ENCODE measurements at places on chromosomes 3 and 15. TPM values are rescaled to one million over a fixed set of nuclear protein-coding genes. Genes with fewer than 3 reads are reported as not detected.

Gene P2RY12
- total RNA-seq: not detected

Gene SLC51B
- total RNA-seq: not detected

Gene SGO1
- 37.4 TPM for total RNA-seq

Gene STRIT1
- total RNA-seq: not detected

Gene ABCC5
- 13.3 TPM for total RNA-seq

DNA sequence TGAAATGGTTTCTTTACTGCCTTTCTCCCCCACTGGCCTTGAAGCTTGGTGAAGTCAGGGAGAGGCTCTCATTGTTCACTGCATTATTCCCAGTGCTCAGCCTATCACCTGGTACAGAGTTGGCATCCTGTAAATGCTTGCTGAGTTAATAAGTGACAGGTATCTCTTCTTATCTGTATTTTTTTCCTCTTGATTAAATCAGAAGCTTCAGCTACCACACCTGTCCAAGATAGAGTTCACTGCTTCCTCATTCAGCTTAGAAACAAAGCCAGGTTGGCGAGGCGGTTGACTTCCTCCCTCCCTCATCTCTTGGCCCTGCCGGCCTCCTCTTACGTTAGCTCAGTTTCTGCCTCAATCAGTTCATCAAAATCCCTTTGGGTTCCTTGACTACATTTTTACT, 142.8 kb downstream of the LIPC start:
- no peak for DNase-seq
- H3K4me3 ChIP-seq: no peak overlapping the region
- no peaks in the 10 kb centered on the region for H3K27me3 ChIP-seq
- no peaks in the 10 kb centered on the region for H3K36me3 ChIP-seq
- no peak overlapping the region for H3K27ac ChIP-seq
- H3K4me1 ChIP-seq: no peaks in the 10 kb centered on the region

DNA sequence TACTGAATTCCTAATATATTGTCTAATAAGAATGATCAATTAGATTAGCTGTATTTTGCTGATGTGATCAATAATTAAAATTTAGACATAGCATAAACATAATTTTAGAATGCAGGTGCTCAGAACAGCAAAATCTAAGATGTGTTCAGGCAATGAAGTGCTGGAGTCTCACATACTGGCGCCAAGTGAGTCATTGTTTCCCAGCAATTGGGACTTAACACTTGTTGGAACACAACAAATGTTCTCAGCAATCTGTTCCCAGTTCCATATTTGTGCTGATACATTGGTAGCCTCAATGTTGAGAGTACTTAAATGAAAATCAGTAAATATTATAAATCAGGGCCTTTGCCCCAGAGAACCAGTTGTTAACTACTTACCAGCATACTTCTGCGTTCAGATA, 619.0 kb downstream of the ROBO1 start:
- H3K27ac ChIP-seq: no peak overlapping the region
- DNase-seq: no peak
- H3K4me3 ChIP-seq: no peak overlapping the region
- no peaks in the 10 kb centered on the region for H3K4me1 ChIP-seq

GRCh38 chr3:10508619-10509260, 3.4 kb upstream of the ATP2B2 start:
- H3K27me3 ChIP-seq: peaks cover 15% of the 10 kb centered on the region
- no peak overlapping the region for H3K4me3 ChIP-seq
- no peak overlapping the region for H3K27ac ChIP-seq
- DNase-seq: no peak

GRCh38 chr3:147395899-147396711, 10.2 kb downstream of the ZIC4 start:
- H3K4me3 ChIP-seq: no peak overlapping the region
- H3K4me1 ChIP-seq: peaks cover 3% of the 10 kb centered on the region
- peaks cover 17% of the 10 kb centered on the region for H3K36me3 ChIP-seq
- DNase-seq: no peak
- peaks cover 62% of the 10 kb centered on the region for H3K27me3 ChIP-seq

- H3K4me3 ChIP-seq: no peak overlapping the region
- H3K27ac ChIP-seq: no peak overlapping the region
- no peaks in the 10 kb centered on the region for H3K4me1 ChIP-seq
- H3K27me3 ChIP-seq: no peaks in the 10 kb centered on the region
- no peaks in the 10 kb centered on the region for H3K36me3 ChIP-seq
These were observed 799.9 kb downstream of the AGBL1 start for GRCh38 chr15:86879250-86880229.

GRCh38 chr3:185251272-185251671, 2.6 kb downstream of the EHHADH start:
- peaks cover 2% of the 10 kb centered on the region for H3K4me1 ChIP-seq
- peaks cover 14% of the 10 kb centered on the region for H3K27me3 ChIP-seq
- H3K27ac ChIP-seq: no peak overlapping the region
- peaks cover 4% of the 10 kb centered on the region for H3K36me3 ChIP-seq
- no peak overlapping the region for H3K4me3 ChIP-seq

DNA sequence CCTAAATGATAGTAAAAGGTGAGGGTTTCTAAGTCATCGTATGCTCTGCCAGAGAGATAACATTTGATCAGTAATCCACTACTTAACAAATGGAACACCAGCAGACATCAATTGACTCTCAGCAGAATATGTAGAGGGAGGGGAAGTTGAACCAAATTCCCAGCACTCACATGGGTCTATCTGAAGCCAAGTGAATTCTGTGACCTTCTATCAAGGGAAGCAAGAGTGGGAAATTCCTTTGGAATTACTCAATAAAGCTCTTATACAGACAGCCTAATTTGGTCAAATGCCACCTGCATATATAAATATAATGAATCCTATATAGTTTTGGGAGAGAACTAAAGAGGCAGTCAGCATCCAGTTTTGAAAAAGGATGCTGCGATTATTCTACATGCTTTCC, 15.8 kb upstream of the KCNMB2 start:
- peaks cover 3% of the 10 kb centered on the region for H3K27me3 ChIP-seq
- DNase-seq: no peak
- H3K4me3 ChIP-seq: no peak overlapping the region
- H3K4me1 ChIP-seq: no peaks in the 10 kb centered on the region
- H3K27ac ChIP-seq: no peak overlapping the region

DNA sequence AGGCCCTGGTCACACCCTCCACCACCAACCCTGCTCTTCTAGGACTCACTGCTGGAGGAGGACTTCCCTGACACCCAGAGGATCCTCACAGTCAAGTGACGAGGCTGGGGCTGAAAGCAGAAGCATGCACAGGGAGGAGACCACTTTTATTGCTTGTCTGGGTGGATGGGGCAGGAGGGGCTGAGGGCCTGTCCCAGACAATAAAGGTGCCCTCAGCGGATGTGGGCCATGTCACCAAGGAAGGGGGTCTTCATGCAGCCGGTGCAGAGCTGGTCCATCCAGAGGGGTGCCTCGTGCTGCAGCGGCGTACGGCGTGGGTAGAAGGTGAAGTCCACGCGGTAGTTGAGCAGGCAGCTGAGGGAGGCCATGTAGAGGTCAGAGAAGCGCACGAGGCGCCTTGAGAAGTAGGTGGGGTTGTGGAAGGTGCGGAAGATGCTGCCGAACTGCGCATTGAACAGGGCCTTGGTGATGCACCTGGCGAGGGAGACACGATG, 9.4 kb downstream of the NT5DC2 start:
- no peaks in the 10 kb centered on the region for H3K4me1 ChIP-seq
- H3K27ac ChIP-seq: no peak overlapping the region
- no peaks in the 10 kb centered on the region for H3K27me3 ChIP-seq
- H3K36me3 ChIP-seq: peaks cover 7% of the 10 kb centered on the region
- DNase-seq: no peak

DNA sequence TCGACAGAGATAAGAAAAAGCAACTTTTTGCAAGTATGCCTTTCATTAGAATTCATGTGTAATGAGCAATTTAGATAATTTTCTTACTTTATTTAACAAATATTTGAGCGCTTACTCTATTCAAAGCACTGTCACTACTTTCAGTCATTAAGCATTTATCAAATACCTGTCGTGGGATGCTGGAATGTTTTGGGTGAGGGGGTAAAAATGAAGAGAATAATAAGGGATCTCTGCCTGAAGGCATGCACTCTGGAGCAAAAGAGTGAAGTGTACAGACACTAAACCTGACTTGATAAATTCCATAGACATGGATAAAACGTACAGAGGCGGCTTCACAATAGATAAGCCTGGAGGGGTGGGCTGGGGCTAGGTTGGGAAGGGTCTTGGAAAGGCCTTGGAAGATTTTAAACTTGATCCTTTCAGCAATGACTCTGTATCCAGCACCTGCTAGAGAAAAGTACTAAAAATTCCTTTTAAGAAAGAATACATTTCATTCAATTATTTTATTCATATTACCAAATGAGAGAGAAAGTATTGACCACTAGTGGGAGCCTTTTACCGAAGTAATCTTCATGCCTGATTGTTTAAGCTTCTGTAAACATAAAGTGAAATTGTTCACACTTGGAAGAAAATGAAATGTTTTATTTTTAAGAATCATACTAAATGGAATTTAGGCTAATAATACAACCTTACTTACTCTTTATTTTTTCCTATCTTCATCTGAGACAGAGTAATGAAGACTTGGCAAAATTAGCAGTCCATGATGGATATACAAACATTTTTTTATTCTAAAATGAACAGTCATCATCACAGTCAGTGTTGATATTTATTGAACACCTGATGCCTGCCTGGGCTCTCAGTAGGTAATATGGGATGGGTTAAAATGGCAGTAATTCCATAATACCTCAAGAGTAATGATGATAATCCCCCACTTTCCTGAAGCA, 113.2 kb downstream of the PPP2R3A start:
- no peaks in the 10 kb centered on the region for H3K27me3 ChIP-seq
- no peak overlapping the region for H3K27ac ChIP-seq
- H3K4me3 ChIP-seq: no peak overlapping the region
- no peak for DNase-seq
- H3K4me1 ChIP-seq: no peaks in the 10 kb centered on the region
- no peaks in the 10 kb centered on the region for H3K36me3 ChIP-seq

DNA sequence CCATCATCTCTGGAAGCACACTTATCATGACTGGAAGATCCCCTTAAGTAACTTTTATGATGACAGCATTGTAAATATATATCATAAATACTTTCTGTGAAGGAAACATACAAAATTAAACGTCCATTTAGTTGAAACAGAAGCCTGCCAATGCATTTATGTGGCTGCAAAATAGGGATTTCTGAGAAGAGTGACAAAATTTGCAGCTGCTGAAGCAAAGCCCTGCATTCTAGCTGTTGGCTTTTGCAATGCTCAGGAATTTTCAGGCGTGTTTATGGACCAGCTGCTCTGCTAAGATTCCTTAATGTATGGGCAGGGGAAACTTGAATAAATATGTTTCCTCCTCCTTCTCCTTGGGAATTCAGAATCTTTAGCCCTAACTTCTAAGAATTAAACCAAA, 137.3 kb downstream of the CACNA2D3 start:
- H3K27ac ChIP-seq: no peak overlapping the region
- no peak overlapping the region for H3K4me3 ChIP-seq
- no peaks in the 10 kb centered on the region for H3K36me3 ChIP-seq
- H3K27me3 ChIP-seq: peaks cover 2% of the 10 kb centered on the region
- no peaks in the 10 kb centered on the region for H3K4me1 ChIP-seq

DNA sequence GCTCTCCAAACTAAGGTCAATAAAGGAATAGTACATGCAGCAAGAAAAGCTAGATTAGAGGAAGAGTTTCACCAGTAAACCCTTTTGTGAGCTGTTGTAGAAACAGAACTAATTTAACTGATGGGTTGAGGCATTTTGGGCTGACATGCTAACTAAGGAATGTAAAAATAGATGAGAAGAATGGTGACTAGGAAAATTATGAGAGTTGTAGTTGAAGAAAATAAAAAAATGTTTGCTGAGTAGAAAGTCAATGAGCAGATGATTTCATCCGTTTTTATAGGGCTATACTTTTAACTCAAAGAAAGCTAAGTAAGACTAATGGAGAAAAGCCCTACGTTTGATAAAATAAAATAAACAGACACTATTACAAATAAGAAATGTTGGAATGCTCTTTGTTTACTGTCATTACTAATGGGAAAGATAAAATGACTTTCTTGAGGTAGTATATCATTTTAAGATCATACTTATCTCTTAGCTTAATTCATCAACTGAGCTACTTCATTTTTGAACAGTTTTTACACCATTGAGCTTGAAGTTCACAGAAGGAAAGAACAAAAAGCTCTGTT, 209.4 kb upstream of the DPH6 start:
- DNase-seq: no peak
- no peaks in the 10 kb centered on the region for H3K36me3 ChIP-seq
- no peak overlapping the region for H3K27ac ChIP-seq
- no peaks in the 10 kb centered on the region for H3K4me1 ChIP-seq

GRCh38 chr3:128297401-128298138, 144.3 kb downstream of the EEFSEC start:
- no peak for DNase-seq
- H3K4me3 ChIP-seq: no peak overlapping the region
- peaks cover 41% of the 10 kb centered on the region for H3K4me1 ChIP-seq
- H3K36me3 ChIP-seq: peaks cover 10% of the 10 kb centered on the region

- H3K27ac ChIP-seq: no peak overlapping the region
- H3K27me3 ChIP-seq: no peaks in the 10 kb centered on the region
- DNase-seq: no peak
- H3K4me3 ChIP-seq: no peak overlapping the region
These were observed 180.8 kb downstream of the PYDC2 start for GRCh38 chr3:191641789-191642188.
